H9 (cell line): ENCODE measurements at places on chromosomes 3 and 15. TPM values are rescaled to one million over a fixed set of nuclear protein-coding genes. Genes with fewer than 3 reads are reported as not detected.

KLHL40 gene
- not detected in 2 replicates for total RNA-seq

MGLL gene
- total RNA-seq, result 0.11 and 0.22 TPM in 2 replicates

XCR1 gene
- not detected in 2 replicates for total RNA-seq

SLC25A36 gene
- 70.0 and 77.5 TPM in 2 replicates for total RNA-seq

CHL1 gene
- total RNA-seq, result 0.04 TPM in 1 of 2 replicates, not detected in the other

PARP15 gene
- total RNA-seq, result 0.18 and 0.24 TPM in 2 replicates

NANOGP8 gene
- total RNA-seq, result 88.4 and 91.5 TPM in 2 replicates

LRRC28 gene
- 15.0 and 17.6 TPM in 2 replicates for total RNA-seq

ZNF385D gene
- total RNA-seq, result 1.2 and 1.5 TPM in 2 replicates

PLIN1 gene
- 0.09 TPM in 1 of 2 replicates, not detected in the other for total RNA-seq

ITIH1 gene
- not detected in 2 replicates for total RNA-seq

PSTPIP1 gene
- total RNA-seq, result 1.1 and 1.8 TPM in 2 replicates

NT5DC2 gene
- 441 and 444 TPM in 2 replicates for total RNA-seq

CFAP44 gene
- 2.0 and 3.7 TPM in 2 replicates for total RNA-seq

EOMES gene
- 1.7 and 2.0 TPM in 2 replicates for total RNA-seq

FSIP1 gene
- total RNA-seq, result 0.64 and 0.96 TPM in 2 replicates

RASGRF1 gene
- total RNA-seq, result 0.33 and 0.48 TPM in 2 replicates

CCR1 gene
- total RNA-seq, result not detected in 2 replicates
